ENCODE measurements at places on chromosomes 3 and 15. TPM values are rescaled to one million over a fixed set of nuclear protein-coding genes. Genes with fewer than 3 reads are reported as not detected.

- H3K36me3 ChIP-seq = no peaks in the 10 kb centered on the region
- H3K27me3 ChIP-seq = no peaks in the 10 kb centered on the region
- no peak overlapping the region for H3K27ac ChIP-seq
- DNase-seq = no peak
- peaks cover 18% of the 10 kb centered on the region for H3K4me1 ChIP-seq
- H3K4me3 ChIP-seq = no peak overlapping the region
Measured at GRCh38 chr3:63886858-63887257, 23.2 kb downstream of the ATXN7 start.

Gene TEX9
- polyA plus RNA-seq = 3.0 TPM

Gene USF3
- polyA plus RNA-seq = 8.4 TPM

DNA sequence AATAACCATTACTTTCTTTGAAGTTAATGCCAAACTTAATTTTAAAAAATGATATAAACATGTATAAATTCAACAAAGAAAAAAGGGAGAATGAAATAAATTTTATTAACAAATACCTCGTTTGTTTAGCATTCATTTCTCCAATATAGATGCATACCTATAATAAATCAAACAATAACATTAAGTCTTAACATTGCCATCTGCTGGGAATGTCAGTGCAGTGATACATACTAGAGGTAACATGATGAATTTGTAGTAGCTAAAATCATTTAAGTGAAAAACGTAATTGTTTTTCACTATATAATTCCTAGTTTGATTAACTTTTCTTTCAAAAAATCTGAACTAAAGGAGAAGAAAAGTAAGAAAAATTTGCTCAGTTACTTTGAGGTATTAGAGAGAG is 340.2 kb upstream of the CBLB start:
- H3K27ac ChIP-seq = no peak overlapping the region
- H3K4me1 ChIP-seq = peaks cover 9% of the 10 kb centered on the region
- no peak overlapping the region for H3K4me3 ChIP-seq
- H3K36me3 ChIP-seq = no peaks in the 10 kb centered on the region
- no peak for DNase-seq

GRCh38 chr3:42711491-42712343 is 9.1 kb upstream of the HHATL start:
- H3K4me1 ChIP-seq = no peaks in the 10 kb centered on the region
- no peak overlapping the region for H3K27ac ChIP-seq
- no peaks in the 10 kb centered on the region for H3K27me3 ChIP-seq
- H3K4me3 ChIP-seq = no peak overlapping the region
- H3K36me3 ChIP-seq = no peaks in the 10 kb centered on the region

GRCh38 chr3:37562876-37563275 is 298.8 kb upstream of the CTDSPL start:
- H3K4me1 ChIP-seq = peaks cover 19% of the 10 kb centered on the region
- no peak overlapping the region for H3K27ac ChIP-seq
- no peaks in the 10 kb centered on the region for H3K36me3 ChIP-seq
- DNase-seq = no peak
- H3K4me3 ChIP-seq = no peak overlapping the region
- H3K27me3 ChIP-seq = no peaks in the 10 kb centered on the region

DNA sequence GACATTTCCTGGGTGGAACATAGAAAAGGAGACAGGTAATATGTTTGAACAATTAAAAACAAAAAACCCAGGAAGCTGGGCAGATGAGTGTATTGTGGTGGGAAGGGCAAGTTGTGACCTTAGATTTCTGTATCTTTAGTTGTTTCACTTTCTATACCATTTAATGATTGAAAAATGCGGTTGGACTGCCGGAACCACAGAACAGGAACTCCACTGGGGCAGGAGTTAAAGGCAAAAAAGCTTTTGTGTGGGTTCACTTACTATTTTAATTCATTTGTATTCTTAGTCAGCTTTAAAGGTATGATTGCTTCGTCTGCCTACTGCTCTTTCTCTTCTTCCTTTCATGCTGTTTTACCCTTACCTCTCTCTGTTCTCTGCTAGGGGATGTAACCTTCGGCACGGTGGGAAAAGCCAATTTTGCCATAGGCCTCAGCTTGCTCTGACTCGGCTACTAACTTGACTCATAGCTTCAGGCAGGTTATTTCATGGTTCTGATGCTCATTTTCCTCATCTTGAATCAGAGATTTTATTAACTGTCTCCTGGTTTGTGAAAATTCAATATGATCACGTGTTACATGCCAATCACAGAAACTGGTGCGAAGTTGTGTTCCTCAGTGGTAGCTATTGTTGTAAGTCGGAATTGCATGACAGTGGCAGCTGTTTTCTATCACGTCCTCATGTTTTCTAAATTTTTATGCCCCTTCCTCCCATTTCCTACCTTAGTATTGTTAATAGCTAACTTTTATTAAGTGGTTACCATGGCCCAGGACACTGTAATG is 1.6 kb upstream of the MCTP2 start:
- peaks cover 19% of the 10 kb centered on the region for H3K4me1 ChIP-seq
- no peak overlapping the region for H3K4me3 ChIP-seq
- H3K27me3 ChIP-seq = peaks cover 9% of the 10 kb centered on the region
- no peak for DNase-seq
- no peak overlapping the region for H3K27ac ChIP-seq

DNA sequence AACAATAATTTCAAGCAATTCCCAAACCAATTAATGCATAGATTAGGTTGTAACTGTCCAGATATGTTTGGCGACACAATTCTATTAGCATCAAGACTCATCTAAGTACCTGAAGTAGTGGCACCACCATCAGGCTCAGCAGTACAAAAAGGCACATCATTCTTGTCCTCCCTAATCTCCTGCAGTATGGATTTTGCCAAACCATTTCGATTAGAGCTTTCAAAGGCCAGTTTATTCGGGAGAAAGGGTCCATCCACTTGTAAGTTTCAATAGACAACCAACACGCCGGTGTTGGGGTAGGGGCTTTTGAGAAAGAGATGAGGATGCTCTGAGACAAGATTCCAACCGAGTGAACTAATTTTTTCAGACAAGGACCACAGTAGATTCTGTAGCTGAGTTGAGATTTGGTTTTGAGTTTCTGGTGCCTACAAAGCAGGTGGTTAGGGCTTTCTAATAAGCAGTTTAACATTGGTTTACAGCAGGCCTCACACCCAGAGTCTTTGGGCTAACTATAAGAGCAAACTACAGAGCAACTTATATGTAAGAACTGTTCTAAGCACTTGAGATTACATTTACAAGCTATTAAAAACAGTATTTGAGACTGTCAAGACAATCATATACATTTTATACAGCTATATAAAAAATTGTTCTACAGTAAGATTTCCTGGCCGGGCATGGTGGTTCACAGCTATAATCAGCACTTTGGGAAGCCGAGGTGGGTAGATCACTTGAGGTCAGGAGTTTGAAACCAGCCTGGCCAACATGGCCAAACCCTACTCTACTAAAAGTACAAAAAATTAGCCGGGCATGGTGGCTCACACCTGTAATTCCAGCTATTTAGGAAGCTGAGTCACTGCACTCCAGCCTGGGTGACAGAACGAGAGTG is 4.5 kb downstream of the RPL22L1 start:
- DNase-seq = no peak
- H3K4me3 ChIP-seq = no peak overlapping the region
- H3K4me1 ChIP-seq = peaks cover 23% of the 10 kb centered on the region
- H3K27ac ChIP-seq = no peak overlapping the region

DNA sequence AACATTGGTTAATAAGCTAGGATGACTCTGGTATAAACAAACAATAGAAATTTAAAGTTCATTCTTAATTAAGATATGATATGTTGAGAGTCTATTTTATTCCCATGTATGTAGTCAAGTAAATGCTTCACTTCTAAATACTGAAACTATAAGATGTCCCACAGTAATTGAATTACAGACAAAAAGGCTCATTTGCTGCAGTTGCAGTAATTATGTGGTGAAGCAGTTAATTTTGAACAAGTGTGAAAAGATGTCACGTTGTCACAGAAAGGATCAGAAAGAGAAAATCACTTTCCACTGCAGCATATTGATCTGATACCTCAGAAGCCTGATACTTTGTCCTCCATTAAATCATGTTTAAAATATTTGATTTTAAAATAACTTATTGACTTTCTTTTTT is 159.8 kb downstream of the BBX start:
- no peaks in the 10 kb centered on the region for H3K36me3 ChIP-seq
- no peak overlapping the region for H3K4me3 ChIP-seq
- H3K27me3 ChIP-seq = no peaks in the 10 kb centered on the region
- no peak for DNase-seq

DNA sequence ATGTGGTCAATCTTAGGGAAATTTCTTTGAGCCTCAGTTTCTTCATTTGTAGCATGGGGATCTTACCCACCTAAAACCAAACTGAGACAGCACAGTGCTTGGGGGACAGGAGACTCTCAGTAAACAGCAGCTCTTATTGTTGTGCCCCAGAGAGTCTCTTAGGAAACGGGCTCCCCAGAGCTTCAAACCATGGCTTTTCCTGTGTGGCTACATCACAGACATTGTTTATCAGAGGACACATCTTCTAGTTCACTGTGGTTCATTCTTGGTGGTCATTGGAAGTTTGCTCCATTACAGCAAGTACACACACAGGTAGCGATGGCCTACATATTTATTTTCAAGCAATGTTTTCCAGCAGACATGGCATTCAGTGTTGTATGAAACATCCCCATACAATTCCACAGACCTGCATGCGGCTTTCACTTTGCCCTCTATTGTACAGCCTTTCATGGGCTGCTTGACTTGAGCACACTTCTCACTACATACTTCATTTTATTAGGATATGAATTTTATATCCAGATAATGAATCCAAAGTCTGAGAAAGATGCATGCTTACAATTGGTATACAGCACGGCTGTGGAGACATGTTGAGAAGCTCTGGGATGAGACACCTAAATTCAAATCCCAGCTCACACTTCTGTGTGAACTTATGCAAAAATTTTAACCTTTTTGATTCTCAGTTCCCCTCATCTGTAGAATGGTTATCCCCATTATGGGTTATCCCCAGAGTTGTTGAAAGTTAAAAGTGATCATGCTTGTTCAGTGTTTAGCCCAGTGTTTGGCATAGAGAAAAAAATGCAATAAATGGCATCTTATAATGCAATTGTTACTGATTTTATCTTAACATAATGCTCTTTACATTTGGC is 84.8 kb upstream of the ICE2 start:
- H3K27ac ChIP-seq = no peak overlapping the region
- peaks cover 9% of the 10 kb centered on the region for H3K4me1 ChIP-seq
- H3K27me3 ChIP-seq = no peaks in the 10 kb centered on the region
- no peak overlapping the region for H3K4me3 ChIP-seq
- DNase-seq = no peak

DNA sequence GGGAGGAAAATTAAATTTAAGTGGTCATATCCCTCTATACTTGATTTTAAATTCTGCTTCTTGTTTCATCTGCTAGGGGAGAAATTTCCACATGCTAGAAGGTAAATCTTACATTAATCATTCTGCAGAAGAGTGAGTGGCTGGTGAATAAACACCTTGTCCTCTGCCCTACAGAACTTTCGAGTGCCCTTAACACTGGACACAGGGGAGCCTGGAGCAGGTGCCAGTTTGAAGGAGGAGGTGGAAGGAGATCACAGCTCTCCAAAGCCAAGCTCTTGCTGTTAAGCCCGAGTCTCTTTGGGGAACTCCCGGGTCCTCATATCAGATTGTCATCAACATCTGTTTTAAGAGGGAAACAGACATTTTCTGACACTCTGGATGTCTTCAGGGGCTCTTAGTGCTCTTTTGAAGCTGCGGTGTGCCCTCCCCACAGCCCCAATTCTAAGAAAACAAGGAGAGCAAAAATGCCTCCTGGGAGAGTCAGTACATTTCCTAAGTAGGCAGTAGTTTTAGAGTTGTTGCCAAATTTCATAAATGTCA is 31.3 kb downstream of the LAMP3 start:
- H3K27me3 ChIP-seq = no peaks in the 10 kb centered on the region
- DNase-seq = no peak
- no peak overlapping the region for H3K27ac ChIP-seq
- no peaks in the 10 kb centered on the region for H3K4me1 ChIP-seq
- no peaks in the 10 kb centered on the region for H3K36me3 ChIP-seq

DNA sequence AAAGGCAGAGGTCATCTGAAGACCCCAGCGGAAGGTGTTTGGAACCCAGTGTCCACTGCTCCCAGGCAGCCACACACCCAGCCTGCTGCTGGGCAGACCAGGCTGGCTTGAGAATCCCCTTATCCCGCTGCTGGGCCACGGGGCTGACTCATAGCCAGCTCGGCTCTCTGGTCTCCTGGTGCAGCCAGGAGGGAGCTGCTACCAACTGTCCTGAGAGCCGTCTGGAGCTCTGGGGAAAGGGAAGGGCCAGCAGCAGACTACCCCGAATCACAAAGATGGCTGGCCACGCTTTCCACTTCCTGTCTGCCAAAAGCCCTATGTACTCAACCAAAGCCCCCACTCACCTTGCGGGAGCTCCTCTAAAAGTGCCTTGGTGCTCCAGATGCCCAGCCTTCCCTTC is 38.3 kb downstream of the WHAMM start:
- H3K4me3 ChIP-seq = no peak overlapping the region
- H3K27me3 ChIP-seq = no peaks in the 10 kb centered on the region
- DNase-seq = no peak
- no peak overlapping the region for H3K27ac ChIP-seq

GRCh38 chr3:141307351-141308059 is 60.8 kb upstream of the ZBTB38 start:
- no peak overlapping the region for H3K27ac ChIP-seq
- H3K4me1 ChIP-seq = peaks cover 16% of the 10 kb centered on the region
- no peaks in the 10 kb centered on the region for H3K36me3 ChIP-seq
- no peak overlapping the region for H3K4me3 ChIP-seq
- no peaks in the 10 kb centered on the region for H3K27me3 ChIP-seq

Gene CEP19
- polyA plus RNA-seq = 1.2 TPM
